ENCODE measurements at places on chromosomes 2 and 18. TPM values are rescaled to one million over a fixed set of nuclear protein-coding genes. Genes with fewer than 3 reads are reported as not detected.
A peak's percentile ranks its signal among the peaks of the same experiment; 100 is the strongest.

GRCh38 chr2:109535217-109535946 is 78.4 kb downstream of the SEPTIN10 start:
- DNase-seq, result peak; percentile 49
- no peak overlapping the region for H3K27ac ChIP-seq
- H3K27me3 ChIP-seq, result no peaks in the 10 kb centered on the region
- no peaks in the 10 kb centered on the region for H3K4me1 ChIP-seq
- H3K36me3 ChIP-seq, result no peaks in the 10 kb centered on the region

GRCh38 chr2:6233993-6234392 is 541.8 kb downstream of the SOX11 start:
- H3K27me3 ChIP-seq, result no peaks in the 10 kb centered on the region
- H3K36me3 ChIP-seq, result no peaks in the 10 kb centered on the region
- DNase-seq, result no peak
- no peaks in the 10 kb centered on the region for H3K4me1 ChIP-seq
- H3K27ac ChIP-seq, result no peak overlapping the region

DNA sequence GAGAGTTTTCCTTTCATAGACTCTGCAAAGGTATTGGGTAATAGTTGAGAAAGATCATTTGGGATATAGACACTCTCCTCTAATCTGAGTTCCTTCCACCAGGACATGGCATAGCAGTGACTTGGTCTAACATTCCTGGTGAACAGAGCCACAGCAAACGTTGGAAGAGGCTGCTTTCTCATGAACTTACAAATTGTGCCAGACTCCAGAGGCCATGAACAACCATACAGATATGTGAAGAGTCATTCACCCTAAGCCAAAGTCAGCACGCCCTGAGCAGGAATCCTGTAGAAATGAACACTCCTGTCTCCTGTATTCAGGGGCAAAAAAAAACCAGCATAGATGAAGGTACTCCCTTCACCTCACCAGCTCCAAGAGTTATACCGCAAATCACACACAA is 152.8 kb downstream of the TMEM18 start:
- no peaks in the 10 kb centered on the region for H3K36me3 ChIP-seq
- H3K4me3 ChIP-seq, result no peak overlapping the region
- no peaks in the 10 kb centered on the region for H3K4me1 ChIP-seq
- H3K27me3 ChIP-seq, result peaks cover 3% of the 10 kb centered on the region

DNA sequence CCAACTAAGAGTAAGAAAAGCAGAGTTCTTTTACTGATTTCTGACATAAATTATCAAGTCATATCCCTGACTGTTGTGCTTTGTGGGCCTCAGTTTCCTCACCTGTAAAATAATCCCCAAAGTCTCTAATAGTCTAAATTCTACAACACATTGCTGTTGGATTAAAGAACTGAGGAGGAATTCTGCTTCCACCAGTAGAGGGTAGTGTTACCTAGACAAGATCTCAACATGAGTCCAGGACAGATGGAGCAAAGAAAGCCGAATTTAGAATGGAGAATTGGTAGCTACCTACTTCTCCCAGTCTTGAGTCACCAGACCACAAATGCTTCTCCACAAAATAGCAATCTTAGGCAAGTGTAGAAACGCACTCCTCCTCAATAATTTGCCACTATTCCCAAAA is 462.5 kb upstream of the FSHR start:
- H3K4me1 ChIP-seq, result no peaks in the 10 kb centered on the region
- H3K27ac ChIP-seq, result no peak overlapping the region
- H3K4me3 ChIP-seq, result no peak overlapping the region

DNA sequence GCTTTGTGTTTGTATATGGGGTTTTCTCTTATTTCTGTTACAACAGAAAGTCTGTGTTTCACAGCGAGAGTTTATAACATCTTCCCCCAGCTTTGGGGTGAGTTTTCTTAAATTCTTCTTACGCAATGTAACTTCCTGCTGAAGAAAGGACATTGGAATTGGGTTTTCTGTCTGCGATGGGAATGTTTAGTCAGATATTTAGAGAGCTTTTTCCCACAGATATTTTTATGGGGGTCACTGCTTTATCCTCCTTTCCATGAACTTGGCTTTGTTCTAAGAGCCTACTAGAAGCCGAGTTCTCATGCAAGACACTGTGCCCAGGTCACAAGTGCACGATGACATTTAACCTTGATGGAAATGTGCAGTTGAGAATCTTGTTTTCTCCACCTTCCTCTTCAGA is 22.1 kb downstream of the B3GNT2 start:
- peaks cover 8% of the 10 kb centered on the region for H3K36me3 ChIP-seq
- peak overlapping the region; percentile 5 for H3K27ac ChIP-seq
- no peak for DNase-seq
- H3K4me3 ChIP-seq, result no peak overlapping the region
- peaks cover 49% of the 10 kb centered on the region for H3K4me1 ChIP-seq

- no peak overlapping the region for H3K27ac ChIP-seq
- H3K4me3 ChIP-seq, result peak overlapping the region; percentile 51
- no peak for DNase-seq
- peaks cover 42% of the 10 kb centered on the region for H3K27me3 ChIP-seq
- no peaks in the 10 kb centered on the region for H3K36me3 ChIP-seq
Measured at GRCh38 chr18:4454537-4455112, 482 bp downstream of the DLGAP1 start.

- DNase-seq, result no peak
- no peaks in the 10 kb centered on the region for H3K4me1 ChIP-seq
- no peaks in the 10 kb centered on the region for H3K36me3 ChIP-seq
- no peak overlapping the region for H3K4me3 ChIP-seq
Measured at GRCh38 chr2:222179592-222179991, 119.2 kb downstream of the PAX3 start.

- no peaks in the 10 kb centered on the region for H3K27me3 ChIP-seq
- H3K27ac ChIP-seq, result no peak overlapping the region
- H3K4me3 ChIP-seq, result no peak overlapping the region
- no peak for DNase-seq
- H3K36me3 ChIP-seq, result no peaks in the 10 kb centered on the region
- H3K4me1 ChIP-seq, result no peaks in the 10 kb centered on the region
Measured at GRCh38 chr18:52394602-52395001, 54.6 kb downstream of the DCC start.

DNA sequence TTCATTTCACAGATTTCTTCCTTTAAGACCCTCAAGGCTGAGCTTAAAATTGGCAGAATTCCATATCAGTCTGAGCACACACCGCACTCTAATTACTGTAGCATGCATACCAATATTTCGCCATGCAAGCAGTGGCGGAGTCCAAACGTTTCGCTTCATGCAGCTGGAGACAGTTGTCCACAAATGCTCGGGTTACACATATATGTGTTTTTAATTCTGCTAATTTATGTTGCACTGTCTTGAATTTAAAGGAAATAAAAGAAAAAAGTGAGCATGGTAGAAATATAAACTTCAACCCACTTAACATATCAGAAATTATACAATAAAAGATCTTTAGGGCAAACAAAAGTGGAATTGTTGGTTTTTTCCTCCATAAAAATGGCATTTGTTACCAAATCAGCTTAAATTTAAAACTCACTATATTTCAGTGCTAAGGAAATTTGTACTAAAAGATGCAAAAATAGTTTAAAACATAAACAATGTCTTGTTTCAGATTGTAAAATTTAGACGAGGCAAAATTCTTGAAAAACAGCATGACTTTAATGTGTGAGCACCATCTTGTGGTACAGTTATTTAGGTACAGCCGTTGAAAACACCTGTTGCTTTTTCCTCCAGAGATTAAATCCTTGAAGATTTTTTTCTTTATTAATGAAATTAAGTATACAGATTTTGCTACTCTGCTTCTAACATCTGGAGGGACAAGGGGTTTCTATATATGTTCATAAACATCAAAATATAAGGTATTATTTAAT is 24.1 kb upstream of the KANSL1L start:
- H3K36me3 ChIP-seq, result no peaks in the 10 kb centered on the region
- no peak overlapping the region for H3K27ac ChIP-seq
- no peak for DNase-seq
- H3K4me3 ChIP-seq, result peak overlapping the region; percentile 1
- H3K4me1 ChIP-seq, result peaks cover 4% of the 10 kb centered on the region

DNA sequence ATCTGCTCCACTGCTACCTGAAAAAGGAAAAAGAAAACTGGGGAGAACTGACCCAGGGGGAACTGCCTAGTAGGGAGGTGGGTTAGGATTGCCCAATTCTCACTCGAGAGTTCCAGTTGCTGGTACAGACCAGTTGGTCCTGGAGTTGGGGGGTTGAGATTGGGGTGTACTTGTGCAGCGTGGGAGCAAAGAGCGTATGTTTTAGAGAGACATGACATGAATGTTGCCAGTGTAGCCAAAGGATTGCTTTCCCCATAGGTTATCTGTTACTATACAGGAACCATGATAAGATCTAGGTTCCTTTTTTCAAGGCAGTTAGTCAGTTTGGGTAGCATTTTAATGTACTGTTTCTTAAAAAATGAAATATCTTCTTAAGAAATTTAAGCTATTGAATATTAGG is 68.6 kb downstream of the APLF start:
- no peaks in the 10 kb centered on the region for H3K4me1 ChIP-seq
- DNase-seq, result no peak
- H3K27ac ChIP-seq, result no peak overlapping the region
- H3K4me3 ChIP-seq, result no peak overlapping the region
- H3K36me3 ChIP-seq, result peaks cover 3% of the 10 kb centered on the region

DNA sequence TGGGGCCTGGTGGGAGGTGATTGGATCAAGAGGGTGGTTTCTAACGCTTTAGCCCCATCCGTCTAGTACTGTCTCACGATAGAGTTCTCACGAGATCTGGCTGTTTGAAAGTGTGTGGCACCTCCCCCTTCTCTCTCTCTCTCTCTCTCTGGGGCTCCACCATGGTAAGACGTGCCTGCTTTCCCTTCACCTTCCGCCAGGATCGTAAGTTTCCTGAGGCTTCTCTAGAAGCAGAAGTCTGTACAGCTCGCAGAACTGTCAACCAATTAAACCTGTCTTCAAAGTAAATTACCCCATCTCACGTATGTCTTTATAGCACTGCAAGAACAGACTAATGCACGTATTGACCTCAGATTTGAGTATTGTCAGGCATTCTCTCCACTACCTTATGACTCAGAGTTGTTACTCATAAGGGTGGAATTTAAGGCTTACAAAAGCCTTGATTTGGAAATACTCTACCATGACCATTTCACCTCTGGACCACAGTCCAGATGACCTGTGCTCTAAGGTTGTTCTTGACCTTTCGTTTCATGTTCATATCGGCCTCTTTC is 99.5 kb upstream of the AGAP1 start:
- no peak for DNase-seq
- H3K27ac ChIP-seq, result no peak overlapping the region
- H3K4me1 ChIP-seq, result no peaks in the 10 kb centered on the region
- H3K36me3 ChIP-seq, result no peaks in the 10 kb centered on the region
- H3K4me3 ChIP-seq, result no peak overlapping the region

DNA sequence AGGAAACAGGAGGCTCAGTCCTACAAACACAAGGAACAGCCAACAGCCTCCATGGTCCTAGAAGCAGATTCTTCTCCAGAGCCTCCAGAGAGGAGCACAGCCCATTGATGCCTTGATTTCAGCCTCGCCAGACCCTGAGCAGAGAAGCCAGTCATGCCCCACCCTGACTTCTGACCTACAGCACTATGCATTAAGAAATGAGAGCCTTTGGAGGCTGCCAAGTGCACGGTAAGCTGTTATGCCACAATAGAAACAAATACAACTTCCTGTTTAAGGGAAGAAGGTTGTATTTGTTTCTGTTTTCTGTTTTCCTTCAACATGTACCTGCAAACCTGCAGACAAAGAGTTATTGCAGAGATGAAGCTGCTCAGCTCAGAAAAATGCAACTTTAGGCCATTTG is 181.3 kb upstream of the AGAP1 start:
- H3K27ac ChIP-seq, result no peak overlapping the region
- H3K36me3 ChIP-seq, result no peaks in the 10 kb centered on the region
- no peaks in the 10 kb centered on the region for H3K27me3 ChIP-seq
- no peak overlapping the region for H3K4me3 ChIP-seq
- no peaks in the 10 kb centered on the region for H3K4me1 ChIP-seq

GRCh38 chr2:70746094-70746974 is 21.7 kb downstream of the ADD2 start:
- H3K27ac ChIP-seq, result no peak overlapping the region
- no peak overlapping the region for H3K4me3 ChIP-seq
- no peaks in the 10 kb centered on the region for H3K4me1 ChIP-seq
- peaks cover 15% of the 10 kb centered on the region for H3K27me3 ChIP-seq
- DNase-seq, result no peak
- no peaks in the 10 kb centered on the region for H3K36me3 ChIP-seq

The NT5C1B gene
- total RNA-seq, result not detected

The DIS3L2 gene
- 40.6 TPM for total RNA-seq

The ACADL gene
- 1.5 TPM for total RNA-seq

All from suprapubic skin (tissue), 4 donors.